ENCODE measurements at places on chromosomes 7 and 10. TPM values are rescaled to one million over a fixed set of nuclear protein-coding genes. Genes with fewer than 3 reads are reported as not detected.

Gene TRIM50
- total RNA-seq, result not detected

Gene NFE2L3
- total RNA-seq, result 75.6 TPM

DNA sequence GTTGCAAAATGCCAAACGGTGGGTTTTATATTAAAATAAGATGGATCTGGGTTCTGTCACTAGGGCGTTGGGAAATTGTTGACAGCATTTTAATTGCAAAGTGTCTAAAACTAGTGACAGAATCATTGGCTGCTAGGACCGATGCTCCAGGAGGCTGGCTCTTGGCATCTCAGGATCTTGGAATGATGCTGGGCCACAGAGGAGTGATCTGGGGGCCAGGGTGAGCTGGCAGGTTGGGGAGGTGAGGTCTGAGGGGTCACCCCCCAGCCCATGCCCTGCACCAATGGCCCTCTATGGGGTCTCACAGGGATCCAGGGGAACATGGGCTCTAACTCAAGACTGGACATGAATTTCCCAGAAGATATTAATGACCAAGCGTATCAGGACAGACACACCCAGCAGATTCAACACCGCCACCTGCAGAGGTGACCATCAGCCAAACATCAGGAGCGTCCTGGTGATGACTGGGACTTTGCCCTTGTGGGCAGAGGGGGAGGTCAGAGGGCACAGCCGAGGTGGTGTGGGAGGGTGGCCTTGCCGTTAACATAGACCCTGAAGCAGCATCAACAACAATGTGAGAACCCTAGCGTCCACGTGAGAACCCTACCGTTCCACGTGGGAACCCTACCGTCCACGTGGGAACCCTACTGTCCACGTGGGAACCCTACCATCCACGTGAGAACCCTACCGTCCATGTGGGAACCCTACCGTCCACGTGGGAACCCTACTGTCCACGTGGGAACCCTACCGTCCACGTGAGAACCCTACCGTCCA, 89.0 kb upstream of the PPP2R2D start:
- DNase-seq, result no peak

GRCh38 chr7:128385988-128386925, 23.5 kb downstream of the IMPDH1 start:
- DNase-seq, result no peak

Gene CFAP43
- total RNA-seq, result 0.14 TPM

DNA sequence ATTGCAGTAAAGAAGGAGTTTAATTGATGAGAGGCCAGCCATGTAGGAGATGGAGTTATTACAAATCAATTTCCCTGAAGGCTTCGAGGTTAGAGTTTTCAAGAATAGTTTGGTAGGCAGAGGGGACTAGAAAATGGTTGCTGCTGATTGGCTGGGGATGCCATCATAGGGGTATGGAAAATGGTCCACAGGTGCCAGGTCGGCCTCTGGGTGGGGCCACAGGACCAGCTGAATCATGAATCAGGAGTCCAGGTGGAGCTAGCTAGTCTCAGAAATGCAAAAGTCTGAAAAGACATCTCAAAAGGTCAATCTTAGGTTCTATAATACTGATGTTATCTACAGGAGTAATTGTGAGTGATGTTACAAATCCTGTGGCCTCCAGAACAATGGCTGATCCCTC, 714.0 kb upstream of the GHITM start:
- DNase-seq, result no peak

DNA sequence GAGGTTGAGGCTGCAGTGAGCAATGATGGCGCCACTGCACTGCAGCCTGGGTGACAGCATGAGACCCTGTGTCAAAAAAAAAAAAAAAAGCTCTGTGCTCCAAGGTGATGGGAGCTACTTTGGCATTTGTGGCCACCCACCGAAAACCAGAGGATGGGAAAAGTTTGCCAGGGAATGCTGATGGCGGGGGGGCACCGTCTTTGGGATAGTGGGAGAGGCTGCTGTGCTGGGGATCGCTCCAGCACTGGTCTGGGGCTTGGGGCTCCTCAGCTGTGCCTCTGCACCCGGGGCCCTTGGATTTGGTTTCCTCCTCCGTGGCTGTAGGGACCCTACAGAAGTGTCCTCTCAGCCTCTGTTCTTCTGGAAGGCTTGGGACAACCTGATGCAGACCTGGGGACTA, 11.7 kb upstream of the RAMP3 start:
- DNase-seq, result no peak
